ENCODE measurements at places on chromosomes 2 and 18.

DNA sequence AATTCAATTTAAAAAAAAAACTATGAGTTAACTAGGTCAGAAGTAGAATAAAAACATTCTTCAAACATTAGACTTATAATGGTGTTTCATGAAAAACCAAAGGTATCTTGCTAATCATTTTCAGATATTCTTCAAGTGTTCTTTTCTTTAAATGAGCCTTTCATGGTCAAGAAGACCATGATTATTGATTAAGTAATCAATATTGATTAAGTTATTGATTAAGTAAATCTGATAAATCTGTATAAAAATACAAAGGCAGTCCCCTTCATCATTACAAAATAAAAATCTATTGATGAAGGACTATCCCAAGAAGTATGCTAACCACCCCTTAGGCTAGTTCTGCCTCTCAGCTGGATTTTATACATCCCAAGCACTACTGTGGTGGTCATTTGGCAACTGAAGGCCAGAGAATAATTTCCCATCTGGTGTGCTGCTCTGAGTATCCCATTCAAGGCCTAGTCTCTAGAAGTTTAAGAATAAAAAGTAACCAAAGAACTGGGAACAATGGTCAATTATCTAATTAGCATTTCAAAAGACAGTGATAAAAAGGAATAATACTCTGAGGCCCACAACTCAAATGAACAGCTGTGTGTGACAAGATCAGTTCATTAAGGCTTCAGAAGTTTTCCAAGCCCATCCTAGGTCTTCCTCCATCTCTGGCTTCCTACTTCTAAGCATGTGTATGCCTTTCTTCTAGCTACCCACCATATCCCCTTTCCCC, 63.5 kb downstream of the TCF4 start:
- no peak for DNase-seq

DNA sequence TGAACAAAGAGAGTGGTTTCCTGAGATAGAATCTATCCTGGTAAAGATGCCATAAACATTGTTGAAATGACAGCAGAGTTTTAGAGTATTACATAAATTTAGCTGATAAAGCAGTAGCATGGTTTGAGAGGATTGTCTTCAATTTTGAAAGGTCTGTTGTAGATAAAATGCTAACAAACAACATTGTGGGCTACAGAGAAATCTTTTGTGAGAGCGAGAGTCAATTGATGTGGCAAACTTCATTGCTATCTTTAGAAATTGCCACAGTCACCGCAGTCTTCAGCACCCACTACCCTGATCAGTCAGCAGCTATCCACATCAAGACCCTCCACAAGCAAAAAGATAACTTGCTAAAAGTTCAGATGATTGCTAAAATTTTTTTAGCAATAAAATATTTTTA, 17.5 kb downstream of the VRK2 start:
- DNase-seq, result no peak

GRCh38 chr18:24274837-24275236, 122.8 kb downstream of the OSBPL1A start:
- DNase-seq, result no peak

DNA sequence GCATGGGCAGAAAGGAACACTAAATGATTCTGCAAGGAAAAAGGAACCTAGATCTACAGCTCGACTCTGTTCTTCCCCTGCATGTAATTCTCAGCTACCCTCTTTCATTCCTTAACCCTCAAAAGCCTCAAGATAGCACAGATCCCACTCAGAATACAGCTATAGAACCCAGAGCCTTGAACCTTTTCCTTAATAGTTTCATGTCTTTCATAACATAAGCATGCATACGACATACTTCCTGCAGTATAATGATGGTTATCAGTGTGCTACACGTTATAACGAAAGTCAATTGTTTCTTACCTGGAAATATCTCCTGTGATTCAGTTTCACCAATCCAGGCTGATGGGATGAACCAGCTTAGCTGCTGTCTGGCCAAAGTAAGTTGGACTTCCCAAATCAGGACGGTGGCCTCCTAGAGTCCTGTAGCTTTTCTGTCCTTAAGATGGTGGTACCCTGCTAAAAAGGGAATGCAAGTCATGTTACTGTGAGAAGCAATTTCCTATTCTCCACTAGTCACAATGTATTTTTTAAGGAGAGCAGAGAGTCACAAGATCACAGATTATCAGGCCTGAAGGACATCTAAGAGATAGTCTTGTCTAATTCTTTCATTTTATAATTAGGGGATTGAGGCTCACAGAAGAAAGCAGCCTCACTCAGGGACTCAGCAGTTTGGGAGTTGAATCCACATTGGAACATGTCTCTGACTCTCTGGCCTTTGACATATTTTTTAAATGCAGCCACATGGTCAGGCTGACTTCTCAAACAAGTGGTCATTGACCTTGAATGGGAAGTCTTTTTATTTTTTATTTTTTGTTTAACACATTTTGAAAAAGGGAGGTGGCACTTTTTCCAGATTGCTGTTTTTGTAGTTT, 41.8 kb downstream of the CYRIA start:
- no peak for DNase-seq

GRCh38 chr2:134408791-134409190, 154.9 kb downstream of the MGAT5 start:
- no peak for DNase-seq

DNA sequence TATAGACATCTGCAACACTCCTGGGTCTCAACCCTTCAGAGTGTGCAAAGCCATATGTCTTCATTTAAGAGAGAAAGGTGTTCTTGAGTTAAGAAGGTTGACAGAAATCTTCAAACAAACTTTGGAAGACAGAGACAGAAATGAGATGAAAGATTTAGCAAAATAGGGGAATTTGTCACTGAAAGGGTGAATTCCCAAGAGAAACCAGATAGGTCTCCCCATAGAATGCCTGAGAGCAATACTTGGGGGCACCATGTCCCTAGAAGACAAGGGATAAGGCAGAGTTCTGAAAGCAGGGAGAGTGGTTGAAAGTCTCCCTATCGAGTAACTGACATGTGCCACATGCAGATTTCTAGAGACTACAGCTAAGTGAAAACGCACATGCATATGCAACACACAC, 50.0 kb downstream of the AP1S3 start:
- no peak for DNase-seq

- no peak for DNase-seq
These were observed 133.7 kb downstream of the GALNT3 start for GRCh38 chr2:165660361-165660760.

- no peak for DNase-seq
These were observed 485.4 kb downstream of the PARD3B start for GRCh38 chr2:205030695-205031094.

DNA sequence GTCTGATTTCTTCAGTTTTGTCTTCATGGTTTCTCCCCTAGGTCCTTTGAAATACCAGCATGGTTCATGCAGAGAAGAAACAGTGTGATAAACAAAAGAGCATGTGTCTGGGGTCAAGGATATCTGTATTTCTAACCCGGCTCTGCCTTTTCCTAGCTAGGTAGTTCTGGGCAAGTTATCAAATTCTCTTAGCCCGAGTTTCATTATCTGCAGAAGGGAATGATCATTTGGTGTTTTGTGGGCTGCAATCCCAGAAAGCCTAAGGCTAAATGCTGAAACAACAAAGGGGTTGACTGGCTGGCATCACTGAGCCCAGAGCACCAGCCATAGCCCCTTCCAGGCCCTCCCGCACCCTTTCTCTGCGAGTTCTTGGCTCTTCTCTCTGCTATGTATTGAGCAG, 51.7 kb upstream of the DAPL1 start:
- DNase-seq, result no peak

DNA sequence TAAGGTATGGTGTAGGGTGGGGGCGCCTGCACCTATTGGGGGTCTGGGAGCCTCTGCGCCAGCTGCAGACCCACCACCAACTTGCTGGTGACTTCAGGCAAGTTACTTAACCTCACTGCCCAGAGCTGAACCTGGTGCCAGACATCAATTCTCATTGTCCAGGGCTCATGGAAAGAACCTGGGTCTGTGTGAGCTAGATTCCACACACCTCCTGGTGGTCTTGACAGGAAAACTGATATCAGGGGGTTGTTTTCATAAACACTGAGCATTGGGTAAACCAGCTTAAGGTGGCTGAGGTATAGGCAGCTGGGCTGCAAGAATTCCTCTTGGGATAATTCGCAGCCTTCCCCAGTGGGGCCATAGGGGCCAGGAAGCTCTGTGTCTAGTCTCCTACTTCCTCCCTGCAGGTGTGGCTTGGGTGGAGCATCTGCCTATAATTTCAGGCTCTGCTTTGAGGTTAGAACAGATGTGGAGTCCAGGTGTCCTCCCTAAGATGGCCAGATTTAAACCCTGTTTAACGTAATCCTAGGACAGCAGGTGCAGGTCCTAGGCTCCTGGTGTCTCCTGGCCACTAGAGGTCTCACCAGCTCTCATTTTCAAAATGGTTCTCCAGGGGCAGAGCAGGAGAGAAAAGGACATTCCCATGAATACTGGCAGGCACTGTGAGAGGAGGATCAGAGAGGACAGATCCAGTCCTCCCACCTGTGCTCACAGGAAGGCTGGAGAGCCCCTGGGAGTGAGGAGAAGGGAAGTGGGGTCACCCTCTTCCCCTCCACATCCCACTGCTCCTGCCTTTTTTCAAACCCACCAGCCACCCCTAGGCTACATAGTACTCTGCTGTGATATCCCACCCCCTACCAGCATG, 100.4 kb upstream of the SMAD2 start:
- no peak for DNase-seq

DNA sequence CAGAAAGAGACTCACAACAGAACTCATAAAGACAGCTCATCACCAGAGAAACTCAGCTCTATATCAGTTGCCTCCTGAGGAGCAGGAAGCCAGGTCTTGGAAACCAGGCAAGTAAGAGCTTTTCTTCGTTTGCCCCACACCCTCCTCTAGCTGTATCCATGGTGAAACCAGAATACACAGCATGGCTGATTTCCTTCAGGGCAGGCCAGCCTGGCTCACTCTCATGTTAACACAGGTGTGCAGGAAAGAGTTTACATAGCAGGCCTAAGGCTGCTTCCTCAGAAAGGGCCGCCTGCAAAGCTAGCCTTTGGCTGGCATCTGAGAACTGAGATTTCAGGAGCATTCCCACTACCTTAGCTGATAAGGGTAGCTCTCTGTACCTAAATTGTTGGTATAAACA, 65.7 kb downstream of the KLHL14 start:
- no peak for DNase-seq

DNA sequence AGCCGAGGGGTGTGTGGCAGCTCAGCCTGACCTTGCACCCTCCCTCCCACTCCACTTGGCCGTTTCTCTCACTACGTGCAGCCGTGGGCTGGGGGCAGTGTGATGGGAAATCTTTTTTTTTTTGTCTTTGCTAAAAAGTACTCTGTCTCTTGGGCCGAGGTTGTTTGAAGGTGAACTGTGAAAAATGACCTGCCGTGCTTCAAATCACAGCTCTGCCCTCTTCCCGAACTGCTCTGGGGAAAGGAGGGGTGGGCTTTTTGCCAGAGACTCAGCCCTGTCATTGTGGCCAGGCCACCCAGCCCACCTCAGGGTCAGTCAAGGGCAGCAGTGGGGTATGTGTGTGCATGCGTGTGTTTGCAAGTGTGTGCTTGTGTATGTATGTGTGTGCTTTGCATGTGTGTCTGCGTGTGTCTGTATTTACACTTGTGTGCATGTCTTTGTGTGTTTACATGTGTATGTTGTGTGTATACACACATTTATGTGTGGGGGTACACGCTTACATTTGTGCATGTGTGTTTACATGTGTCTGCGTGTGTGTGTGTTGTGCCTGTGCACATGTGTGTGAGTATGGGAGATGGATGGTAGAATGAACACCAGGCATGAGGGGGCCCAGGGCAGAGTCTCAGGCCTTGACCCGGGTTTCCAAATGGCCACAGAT, 61.3 kb upstream of the HAAO start:
- no peak for DNase-seq

DNA sequence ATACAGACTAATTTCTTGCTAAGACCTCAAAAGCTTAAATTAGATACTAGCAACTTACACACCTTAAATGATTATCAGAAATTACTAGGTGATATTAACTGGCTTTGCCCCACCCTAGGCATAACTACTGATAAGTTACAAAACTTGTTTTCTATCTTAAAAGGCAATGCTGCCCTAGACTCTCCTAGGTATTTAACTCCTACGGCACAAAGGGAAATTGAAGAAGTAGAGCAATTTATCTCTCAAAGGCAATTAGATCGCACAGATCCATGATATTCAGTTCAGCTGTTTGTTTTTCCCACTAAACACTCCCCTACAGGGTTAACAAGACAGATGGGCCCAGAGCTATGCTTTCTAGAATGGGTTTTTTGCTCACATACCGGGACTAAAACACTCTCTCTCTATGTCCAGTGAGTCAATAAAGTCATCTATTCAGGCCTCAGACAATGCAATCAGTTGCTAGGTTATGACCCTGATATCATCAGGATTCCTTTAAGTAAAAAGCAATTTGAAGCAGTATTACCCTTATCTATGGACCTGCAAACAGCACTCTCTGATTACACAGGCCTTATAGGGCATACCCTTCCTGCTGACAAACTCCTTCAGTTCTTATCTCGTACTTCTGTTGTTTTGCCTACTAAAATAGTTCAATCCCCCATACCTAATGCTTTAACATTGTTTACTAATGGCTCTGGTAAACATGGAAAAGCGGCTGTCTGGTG, 14.3 kb downstream of the MAP3K2 start:
- DNase-seq, result no peak

DNA sequence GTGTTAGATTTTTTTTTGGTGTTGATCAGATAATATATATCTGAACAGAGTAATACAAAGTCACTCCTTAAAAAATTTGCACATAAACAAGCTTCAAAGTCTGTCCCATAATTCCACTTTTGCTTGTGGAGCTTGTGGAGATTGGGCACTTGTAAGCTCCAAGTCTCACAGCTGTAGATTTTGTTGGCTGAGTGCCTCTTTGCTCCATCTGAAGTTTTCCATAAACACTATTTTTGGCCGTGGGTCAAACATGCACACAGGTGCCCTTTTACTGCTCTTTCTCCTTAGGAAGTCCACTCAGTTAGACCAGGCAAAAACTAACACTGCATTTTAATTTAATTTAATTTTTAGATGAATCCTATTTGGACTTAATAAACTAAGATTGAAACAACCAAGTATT, 3.6 kb upstream of the KCNJ13 start:
- DNase-seq, result no peak

DNA sequence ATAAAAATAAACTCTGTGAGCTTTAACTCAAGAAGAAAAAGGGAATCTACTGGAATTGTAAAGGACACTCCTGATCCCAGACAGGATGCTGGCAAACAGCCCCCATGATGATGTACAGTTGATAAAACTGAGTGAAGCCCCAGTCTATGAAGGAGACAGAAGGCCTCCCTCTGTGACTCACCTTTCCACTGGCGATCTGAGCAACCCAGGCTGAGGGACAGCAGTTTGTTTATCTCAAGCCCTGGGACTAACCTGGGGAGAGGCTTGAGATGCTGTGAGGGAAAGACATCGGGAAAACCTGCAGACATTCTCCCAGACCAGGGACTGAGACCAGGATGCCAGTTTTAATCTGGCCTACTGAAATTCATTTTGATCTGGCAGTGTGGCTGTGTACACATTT, 104.5 kb upstream of the CDH2 start:
- no peak for DNase-seq

DNA sequence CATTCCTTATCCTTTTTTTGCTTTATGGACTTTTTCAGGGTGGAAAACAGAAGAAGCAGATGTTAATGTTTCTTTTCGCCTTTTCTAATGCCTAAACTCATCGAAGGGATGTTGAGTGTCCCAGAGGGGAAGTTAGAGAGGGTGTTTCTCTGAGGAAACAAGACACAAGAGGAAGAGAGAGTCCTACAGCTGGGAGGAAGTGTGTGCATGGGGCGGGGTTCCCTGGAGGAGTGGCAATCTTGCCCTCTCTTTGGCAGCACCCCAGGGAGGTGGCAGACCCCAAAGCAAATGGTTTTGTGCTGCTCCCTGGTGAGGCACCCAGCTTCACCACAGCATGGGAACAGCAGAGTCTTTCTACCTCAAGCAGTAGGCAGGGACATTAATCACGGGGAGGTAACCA, 377.6 kb downstream of the RND3 start:
- DNase-seq, result no peak
